ENCODE measurements at places on chromosomes 6 and 20.

DNA sequence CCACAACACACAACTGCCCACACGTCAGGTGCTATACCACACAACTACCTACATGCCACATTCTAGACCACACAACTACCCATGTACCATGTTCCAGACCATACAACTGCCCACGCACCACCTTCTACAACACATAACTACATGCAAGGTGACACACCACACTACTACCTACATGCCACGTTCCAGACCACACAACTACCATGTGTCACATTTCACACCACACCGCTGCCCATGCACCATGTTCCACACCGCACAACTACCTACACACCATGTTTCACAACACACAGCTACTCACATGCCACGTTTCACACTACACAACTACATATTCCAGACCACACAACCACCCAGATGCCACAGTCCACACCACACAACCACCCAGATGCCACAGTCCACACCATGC is 19.8 kb downstream of the THBS2 start:
- DNase-seq = no peak

- DNase-seq = no peak
Measured at GRCh38 chr6:122322824-122323223, 76.6 kb upstream of the HSF2 start.

GRCh38 chr6:132892929-132893771 is 78.8 kb downstream of the RPS12 start:
- no peak for DNase-seq

DNA sequence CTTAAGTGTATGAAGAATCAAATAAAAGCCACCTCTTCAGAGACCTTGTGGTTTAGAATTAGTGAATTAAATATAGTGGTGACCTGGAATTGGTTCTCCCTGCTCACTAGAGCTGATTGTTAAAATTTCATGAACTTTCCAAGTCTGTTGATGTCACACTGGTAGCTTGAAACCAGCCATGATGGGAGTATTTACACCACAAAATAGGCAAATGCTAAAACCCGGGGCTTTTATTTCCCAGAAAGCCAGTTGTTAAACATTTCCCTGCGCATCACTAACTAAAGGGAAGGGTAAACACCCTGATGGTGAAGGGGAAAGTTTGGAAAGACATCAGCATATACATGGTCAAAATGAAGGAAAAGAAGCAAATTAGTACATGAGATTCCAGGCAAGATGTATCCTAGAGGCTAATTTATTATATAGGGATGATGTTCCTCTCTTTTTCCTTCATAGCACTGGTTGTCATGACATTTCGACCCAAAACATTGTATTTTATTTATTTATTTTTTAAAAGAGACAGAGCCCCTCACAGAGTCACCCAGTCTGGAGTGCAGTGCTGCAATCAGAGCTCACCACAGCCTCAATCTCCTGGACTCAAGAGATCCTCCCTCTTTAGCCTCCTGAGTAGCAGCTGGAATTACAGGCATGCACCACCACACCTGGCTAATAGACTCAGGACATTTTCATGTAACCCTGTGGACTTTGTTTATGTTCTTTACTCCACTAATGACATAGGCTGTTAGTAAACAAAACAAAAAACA is 123.2 kb downstream of the RIN2 start:
- no peak for DNase-seq

DNA sequence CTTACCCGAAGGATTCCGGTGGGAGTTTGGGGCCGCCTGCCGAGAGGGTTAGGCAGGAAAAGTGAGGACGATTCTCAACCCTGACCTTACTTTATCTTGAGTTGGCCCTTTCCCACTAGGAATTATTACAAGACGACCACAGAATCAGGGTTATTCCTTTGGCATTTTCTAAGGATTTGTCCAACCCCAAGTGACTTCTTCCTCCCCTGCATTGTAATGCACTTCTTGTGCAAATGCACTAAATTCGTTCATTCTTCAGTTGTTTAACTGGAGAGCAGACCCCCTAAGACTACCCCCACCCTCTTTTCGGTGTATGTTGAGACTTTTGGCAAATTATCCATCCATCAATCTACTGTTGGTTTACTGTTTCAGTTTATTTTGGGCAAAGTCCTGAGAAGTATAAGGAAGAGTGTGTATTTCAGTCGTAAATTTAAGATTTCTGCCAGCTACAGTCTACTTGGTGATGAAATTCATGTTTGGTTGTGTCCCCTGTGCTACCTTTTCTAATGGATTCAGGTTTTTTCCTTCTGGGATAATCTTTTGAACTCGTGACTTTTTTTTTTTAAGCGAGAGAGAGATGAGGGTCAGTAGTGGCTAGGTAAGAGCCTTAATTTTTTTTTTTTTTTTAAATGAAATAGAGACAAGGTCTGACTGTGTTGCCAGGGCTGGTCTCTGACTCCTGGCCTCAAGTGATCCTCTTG is 611 bp upstream of the TMEM217 start:
- DNase-seq = no peak

DNA sequence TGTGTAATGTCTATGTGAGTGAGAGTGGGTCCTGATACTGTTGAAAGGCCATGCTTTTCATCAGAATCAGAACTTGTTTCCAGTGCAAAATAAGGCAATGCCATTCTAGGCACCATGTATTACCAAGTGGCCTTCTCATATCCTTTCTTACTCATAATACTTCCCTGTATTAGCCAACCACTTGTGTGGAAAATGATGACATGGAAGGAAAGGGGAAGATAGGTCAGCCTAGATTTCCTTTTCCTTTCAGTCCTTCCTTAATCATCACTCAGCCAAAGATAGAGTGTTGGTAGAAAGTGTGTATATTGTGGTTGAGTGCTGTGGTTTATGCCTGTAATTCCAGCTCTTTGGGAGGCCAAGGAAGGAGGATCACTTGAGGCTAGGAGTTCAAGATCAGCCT is 158.6 kb upstream of the PREP start:
- no peak for DNase-seq

GRCh38 chr6:15464211-15464725 is 198.6 kb downstream of the DTNBP1 start:
- DNase-seq = peak; percentile 72

- no peak for DNase-seq
Measured at GRCh38 chr6:45698046-45698445, 317.6 kb downstream of the CLIC5 start.

- DNase-seq = no peak
Measured at GRCh38 chr6:35258858-35259193, 709 bp upstream of the ZNF76 start.

GRCh38 chr6:148652205-148652604 is 94.6 kb upstream of the UST start:
- DNase-seq = no peak

GRCh38 chr6:161353208-161353613 is 79.3 kb upstream of the AGPAT4 start:
- DNase-seq = no peak

DNA sequence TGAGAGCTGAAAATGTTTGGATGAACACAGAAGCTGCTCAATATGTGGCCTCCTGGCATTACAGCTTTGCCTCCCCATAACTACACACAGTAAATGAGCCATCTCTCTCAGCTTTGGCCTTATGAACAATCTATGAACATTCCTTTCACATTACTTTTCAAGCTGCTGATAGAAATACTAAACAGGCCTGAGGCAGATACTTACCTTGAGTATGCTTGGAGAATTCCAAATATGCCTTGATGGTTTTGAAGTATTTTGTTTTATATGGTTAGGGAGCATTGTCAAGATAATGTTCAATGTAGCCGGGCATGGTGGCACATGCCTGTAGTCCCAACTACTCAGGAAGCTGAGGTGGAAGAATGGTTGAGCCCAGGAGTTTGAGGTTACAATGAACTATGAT is 104.5 kb downstream of the CD24 start:
- DNase-seq = no peak

DNA sequence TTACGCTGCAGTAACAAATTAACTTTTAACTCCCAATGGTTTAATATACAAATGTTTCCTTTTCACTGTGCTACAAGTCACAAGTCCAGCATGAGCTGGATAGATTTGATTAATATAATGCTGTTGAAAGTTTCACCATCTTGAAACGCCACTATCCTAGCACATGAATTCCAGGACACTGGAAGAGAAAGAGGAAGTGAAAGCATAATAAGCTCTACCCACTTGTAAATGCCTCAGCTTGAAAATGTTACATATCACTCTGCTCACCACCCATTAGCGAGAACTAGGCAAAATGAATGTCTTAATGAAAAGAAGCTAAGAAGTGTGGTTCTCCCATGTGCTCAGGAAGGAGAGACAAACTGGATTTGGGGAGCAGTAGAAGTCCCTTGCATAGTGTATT is 46.9 kb downstream of the PCSK2 start:
- DNase-seq = no peak
